ENCODE measurements at places on chromosomes 7 and 10.

DNA sequence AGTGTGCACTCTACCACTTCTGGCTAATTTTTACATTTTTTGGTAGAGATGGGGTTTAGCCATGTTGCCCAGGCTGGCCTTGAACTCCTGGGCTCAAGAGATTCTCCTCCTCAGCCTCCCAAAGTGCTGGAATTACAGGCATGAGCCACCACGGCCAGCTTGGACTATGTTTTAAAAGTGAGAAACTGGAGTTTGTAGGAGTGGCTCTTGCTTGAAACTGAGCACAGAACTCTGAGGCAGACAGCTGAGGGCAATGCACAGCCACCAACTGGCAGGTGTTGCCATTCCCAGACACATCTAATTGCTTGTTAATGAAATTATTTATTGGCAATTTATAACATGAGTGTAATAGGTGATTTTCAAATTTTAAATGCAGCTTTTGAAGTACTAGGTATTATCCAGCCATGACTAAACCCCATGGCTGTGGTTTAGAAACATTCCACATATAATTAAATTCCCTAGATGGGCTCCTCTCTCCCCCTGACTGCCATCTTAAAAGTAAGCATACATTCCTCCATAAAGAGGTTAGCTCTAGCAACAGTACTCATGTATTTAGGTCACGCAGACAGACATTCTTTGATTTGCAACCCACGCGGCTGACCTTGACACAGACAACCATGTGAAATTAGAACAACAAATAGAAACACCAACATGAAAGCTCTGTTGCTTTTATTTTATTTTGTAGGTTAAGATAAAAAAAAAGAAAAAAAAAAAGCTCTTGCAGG lies 19.8 kb downstream of the PANK1 start:
- H3K27me3 ChIP-seq: no peaks in the 10 kb centered on the region
- no peak overlapping the region for H3K4me3 ChIP-seq
- H3K4me1 ChIP-seq: no peaks in the 10 kb centered on the region
- no peaks in the 10 kb centered on the region for H3K36me3 ChIP-seq
- DNase-seq: no peak

DNA sequence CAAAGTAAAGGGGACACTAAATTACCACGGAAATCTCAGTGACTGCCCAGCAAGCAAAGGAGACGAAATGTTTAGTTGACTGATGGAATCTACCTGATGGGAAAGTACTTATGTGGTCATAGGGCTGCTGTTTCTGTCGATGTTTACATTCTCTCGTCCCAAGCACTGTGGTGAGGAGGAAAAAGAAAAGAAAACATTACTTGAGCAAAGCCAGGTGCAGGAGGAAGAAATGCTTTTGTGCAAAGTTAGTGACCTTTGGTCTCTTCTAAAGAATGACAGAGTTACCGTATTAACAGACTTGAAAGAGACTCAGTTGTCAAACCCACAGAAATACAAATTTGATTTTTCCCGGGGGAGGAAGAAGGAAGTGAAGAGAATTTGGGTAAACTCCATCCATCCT lies 43.3 kb upstream of the FMC1 start:
- H3K36me3 ChIP-seq: no peaks in the 10 kb centered on the region
- H3K27me3 ChIP-seq: no peaks in the 10 kb centered on the region
- no peaks in the 10 kb centered on the region for H3K4me1 ChIP-seq
- no peak overlapping the region for H3K4me3 ChIP-seq

GRCh38 chr10:16828701-16829175 lies 11.5 kb upstream of the RSU1 start:
- no peak for DNase-seq
- H3K27me3 ChIP-seq: no peaks in the 10 kb centered on the region
- H3K4me1 ChIP-seq: no peaks in the 10 kb centered on the region
- H3K27ac ChIP-seq: no peak overlapping the region
- no peaks in the 10 kb centered on the region for H3K36me3 ChIP-seq
- no peak overlapping the region for H3K4me3 ChIP-seq

GRCh38 chr10:91642831-91643692 lies 10.2 kb upstream of the PPP1R3C start:
- no peaks in the 10 kb centered on the region for H3K36me3 ChIP-seq
- no peak for DNase-seq
- H3K4me3 ChIP-seq: no peak overlapping the region
- no peaks in the 10 kb centered on the region for H3K4me1 ChIP-seq

DNA sequence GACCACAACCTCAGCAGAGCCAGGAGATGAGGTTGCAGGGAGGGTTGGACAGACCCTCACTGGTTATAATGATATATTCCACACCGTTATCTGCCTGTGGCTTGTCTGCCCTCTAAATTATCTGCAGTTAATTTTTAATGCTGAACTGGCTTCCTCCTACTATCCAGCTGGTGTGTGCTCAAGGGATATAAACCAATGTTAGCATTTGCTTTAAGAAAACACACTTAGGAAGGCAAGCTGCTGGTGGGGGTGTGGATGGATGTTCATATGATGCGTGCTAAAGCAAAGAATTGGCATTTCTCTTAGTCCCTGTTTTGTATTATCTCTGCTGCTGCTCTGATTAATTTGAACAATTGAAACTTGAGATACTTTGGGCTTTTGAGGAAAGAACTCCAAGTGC lies 132.2 kb upstream of the NPVF start:
- H3K27ac ChIP-seq: no peak overlapping the region
- DNase-seq: no peak
- no peak overlapping the region for H3K4me3 ChIP-seq
- no peaks in the 10 kb centered on the region for H3K27me3 ChIP-seq

GRCh38 chr10:17220652-17221100 lies 7.4 kb upstream of the VIM start:
- H3K4me3 ChIP-seq: no peak overlapping the region
- DNase-seq: no peak
- no peaks in the 10 kb centered on the region for H3K27me3 ChIP-seq
- H3K36me3 ChIP-seq: no peaks in the 10 kb centered on the region

- H3K4me1 ChIP-seq: no peaks in the 10 kb centered on the region
- H3K36me3 ChIP-seq: no peaks in the 10 kb centered on the region
- DNase-seq: no peak
- no peak overlapping the region for H3K27ac ChIP-seq
- no peaks in the 10 kb centered on the region for H3K27me3 ChIP-seq
These were observed 27.8 kb upstream of the TMEM178B start for GRCh38 chr7:141045842-141046620.

- H3K36me3 ChIP-seq: no peaks in the 10 kb centered on the region
- no peaks in the 10 kb centered on the region for H3K4me1 ChIP-seq
- no peak for DNase-seq
These were observed 481.5 kb upstream of the AKR1E2 start for GRCh38 chr10:4344492-4344994.

- H3K36me3 ChIP-seq: no peaks in the 10 kb centered on the region
- no peak overlapping the region for H3K4me3 ChIP-seq
- H3K27me3 ChIP-seq: no peaks in the 10 kb centered on the region
- H3K4me1 ChIP-seq: no peaks in the 10 kb centered on the region
- H3K27ac ChIP-seq: no peak overlapping the region
These were observed 19.4 kb upstream of the ATAD1 start for GRCh38 chr10:87837445-87837844.

- H3K27ac ChIP-seq: no peak overlapping the region
- H3K36me3 ChIP-seq: no peaks in the 10 kb centered on the region
- no peaks in the 10 kb centered on the region for H3K4me1 ChIP-seq
- no peaks in the 10 kb centered on the region for H3K27me3 ChIP-seq
These were observed 371.1 kb upstream of the NFE2L3 start for GRCh38 chr7:25780904-25781303.

- H3K36me3 ChIP-seq: no peaks in the 10 kb centered on the region
- DNase-seq: no peak
- H3K27me3 ChIP-seq: no peaks in the 10 kb centered on the region
- no peak overlapping the region for H3K4me3 ChIP-seq
These were observed 155.6 kb upstream of the PRSS58 start for GRCh38 chr7:142413280-142414000.

GRCh38 chr10:125554016-125554703 lies 128.8 kb downstream of the TEX36 start:
- no peak for DNase-seq
- H3K27ac ChIP-seq: no peak overlapping the region
- H3K4me3 ChIP-seq: no peak overlapping the region
- peaks cover 3% of the 10 kb centered on the region for H3K27me3 ChIP-seq

- H3K27ac ChIP-seq: no peak overlapping the region
- DNase-seq: no peak
- no peaks in the 10 kb centered on the region for H3K27me3 ChIP-seq
- H3K36me3 ChIP-seq: no peaks in the 10 kb centered on the region
- H3K4me3 ChIP-seq: no peak overlapping the region
These were observed 56.1 kb downstream of the PAPSS2 start for GRCh38 chr10:87715552-87716347.

DNA sequence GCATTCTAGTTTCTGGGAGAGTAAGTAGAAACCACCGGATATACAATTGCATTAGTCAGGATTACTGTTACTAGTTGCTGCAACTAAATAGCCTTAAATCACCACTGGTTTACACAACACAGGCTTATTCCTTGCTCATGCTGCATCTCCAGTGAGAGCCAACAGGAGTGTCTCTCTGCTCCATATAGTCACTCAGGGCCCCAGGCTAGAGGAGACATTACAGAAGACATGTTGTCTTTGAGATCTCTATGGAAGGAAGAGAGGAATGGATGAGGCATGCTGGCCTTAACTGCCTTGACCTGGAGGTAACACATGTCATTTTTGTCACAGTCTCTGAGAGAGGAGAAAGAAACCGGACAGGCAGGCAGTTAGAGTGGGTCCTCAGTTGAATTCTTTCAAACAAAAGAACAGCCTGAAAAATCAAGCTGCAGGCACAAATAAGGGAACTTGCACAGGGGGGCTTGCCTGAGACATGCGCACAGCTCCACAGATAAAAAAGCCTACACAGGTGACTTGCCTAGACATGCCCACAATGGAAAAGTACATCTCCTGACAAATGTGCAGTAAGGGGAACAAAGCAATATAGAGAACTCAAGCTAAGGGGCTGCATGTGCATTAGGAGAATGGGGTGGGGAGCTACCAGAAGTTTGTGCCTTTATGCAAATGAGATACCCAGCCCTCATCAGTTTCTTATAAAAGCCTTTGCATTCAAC lies 348.0 kb downstream of the TYW1 start:
- no peak overlapping the region for H3K27ac ChIP-seq
- no peaks in the 10 kb centered on the region for H3K27me3 ChIP-seq
- no peak overlapping the region for H3K4me3 ChIP-seq
- H3K36me3 ChIP-seq: no peaks in the 10 kb centered on the region
- no peaks in the 10 kb centered on the region for H3K4me1 ChIP-seq

DNA sequence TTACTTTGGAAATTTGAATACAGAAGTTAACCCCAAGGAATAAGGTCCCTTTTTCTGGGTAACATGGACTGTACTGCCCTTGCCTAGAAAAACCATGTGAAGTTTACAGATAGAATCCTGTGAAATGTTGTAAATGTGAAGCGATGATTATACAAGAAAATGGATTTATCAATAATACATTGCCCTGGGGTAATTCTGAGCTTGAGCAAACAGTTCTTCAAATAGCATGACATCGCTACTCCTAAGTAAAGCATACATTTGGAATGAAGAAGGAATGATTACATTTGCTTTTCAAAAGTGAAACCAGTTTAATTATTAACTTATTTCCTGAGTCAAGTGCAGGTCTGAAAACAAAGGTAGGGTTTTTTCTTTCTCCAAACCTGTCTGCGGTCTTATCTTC lies 43.3 kb upstream of the FZD8 start:
- H3K4me3 ChIP-seq: no peak overlapping the region
- H3K4me1 ChIP-seq: no peaks in the 10 kb centered on the region
- no peak for DNase-seq
- no peak overlapping the region for H3K27ac ChIP-seq
- no peaks in the 10 kb centered on the region for H3K36me3 ChIP-seq

GRCh38 chr7:7017707-7018280 lies 164.6 kb upstream of the C1GALT1 start:
- no peak overlapping the region for H3K4me3 ChIP-seq
- no peaks in the 10 kb centered on the region for H3K36me3 ChIP-seq
- no peak overlapping the region for H3K27ac ChIP-seq

DNA sequence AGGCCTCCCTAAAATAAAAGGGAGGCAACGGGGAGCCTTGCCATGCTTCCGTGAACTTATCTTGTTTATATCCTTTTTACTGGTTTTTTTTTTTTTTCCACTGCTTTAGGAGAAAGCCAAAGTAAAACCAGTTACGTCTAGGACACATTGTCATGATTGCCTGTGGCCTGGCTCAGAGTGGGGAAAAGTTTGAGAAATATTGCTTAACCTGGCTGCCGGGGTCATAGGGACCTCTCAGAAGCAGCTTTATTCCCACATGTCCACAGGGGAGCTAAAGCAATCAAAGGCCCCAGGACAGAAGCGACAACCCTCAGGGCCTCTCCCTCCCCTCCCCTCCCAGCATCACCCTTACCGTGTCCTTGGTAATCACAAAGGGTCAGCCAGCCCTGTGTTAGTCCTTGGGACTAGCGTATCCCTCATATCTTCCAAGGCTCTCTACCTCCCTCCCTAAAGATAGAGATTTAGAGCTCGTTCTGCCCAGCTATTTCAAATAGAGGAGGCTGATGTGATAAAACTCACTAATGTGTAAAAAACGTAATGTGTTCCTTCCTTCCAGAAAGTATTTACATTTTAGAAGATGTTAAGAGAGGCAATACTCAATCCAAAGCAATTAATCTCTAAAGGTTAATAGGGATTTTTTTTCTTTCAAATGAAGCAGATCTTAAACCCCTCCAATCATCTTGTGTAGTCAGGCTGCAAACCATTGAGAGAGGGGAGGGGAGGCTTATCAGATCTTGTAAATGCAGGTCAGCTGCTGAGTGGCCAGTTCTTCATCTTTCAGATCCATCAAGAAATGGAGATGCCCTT lies 64.8 kb upstream of the PRKAR2B start:
- peak overlapping the region; percentile 79 for H3K27ac ChIP-seq
- H3K4me1 ChIP-seq: no peaks in the 10 kb centered on the region
- H3K4me3 ChIP-seq: no peak overlapping the region

DNA sequence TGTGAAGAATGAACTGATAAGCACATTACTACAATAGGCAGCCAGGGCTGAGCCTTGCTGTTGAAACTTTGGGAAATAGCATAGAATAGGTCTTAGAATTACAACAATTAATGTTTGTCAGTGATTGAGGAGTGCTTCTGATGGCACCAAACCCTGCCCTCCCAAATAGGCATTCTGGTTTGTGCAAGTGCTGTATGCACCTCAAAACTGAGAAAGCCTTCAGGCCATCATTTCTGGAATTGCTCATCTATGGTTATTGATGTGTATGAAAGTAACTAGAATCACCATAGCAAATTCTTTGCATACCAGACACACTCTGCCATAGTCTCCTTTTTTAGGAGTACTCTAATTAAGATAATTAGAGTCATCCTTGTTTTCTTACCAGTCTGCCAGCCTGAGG lies 585.0 kb upstream of the MBL2 start:
- H3K27ac ChIP-seq: no peak overlapping the region
- no peak overlapping the region for H3K4me3 ChIP-seq
- no peaks in the 10 kb centered on the region for H3K36me3 ChIP-seq
- H3K27me3 ChIP-seq: no peaks in the 10 kb centered on the region
- H3K4me1 ChIP-seq: no peaks in the 10 kb centered on the region

All from CD8-positive, alpha-beta memory T cell (primary cell).